Brain (organoid and tissue), 16 donors: ENCODE measurements at places on chromosomes 6 and 20.

- peak; percentile 33 for DNase-seq
Measured at GRCh38 chr6:20211941-20212391, 303 bp downstream of the MBOAT1 start.

- DNase-seq: no peak
Measured at GRCh38 chr6:157570104-157570503, 189.1 kb downstream of the ZDHHC14 start.

DNA sequence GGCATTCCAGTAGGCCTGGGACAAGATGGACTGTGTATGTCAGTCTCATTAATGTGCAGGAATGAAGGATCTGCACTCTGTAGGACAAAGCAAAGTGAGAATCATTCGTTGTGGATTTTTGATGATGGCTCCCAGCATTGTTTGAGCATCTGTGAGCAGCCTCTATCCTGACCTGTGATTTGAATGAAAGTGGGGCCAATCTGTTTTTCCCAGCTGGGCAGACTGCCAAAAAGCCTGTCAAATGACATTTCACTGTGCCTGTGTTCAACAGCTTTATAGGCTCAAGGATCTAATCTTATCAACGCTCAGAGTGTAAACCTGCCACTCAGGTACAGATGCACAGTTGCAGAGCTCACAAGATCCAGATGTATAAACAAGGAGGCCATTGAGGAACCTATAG is 86.7 kb upstream of the SYNDIG1 start:
- DNase-seq: peak; percentile 89

DNA sequence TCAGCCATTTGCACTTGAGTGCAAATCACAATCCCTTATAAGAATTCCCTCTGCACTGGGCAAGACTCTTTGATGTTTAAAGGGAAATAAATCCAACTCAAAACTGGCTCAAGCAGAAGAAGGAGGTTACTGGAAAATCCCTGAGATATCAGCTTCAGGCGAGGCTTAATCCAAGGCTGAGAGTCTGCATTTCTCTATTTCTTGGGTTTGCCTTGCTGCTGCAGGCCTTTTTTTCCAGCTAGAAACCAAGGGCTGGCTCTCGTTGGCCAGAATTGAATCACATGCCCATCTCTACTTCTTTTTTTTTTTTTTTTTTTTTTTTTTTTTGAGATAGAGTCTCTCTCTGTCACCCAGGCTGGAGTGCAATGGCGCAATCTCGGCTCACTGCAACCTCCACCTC is 11.7 kb downstream of the HCK start:
- no peak for DNase-seq

- peak; percentile 65 for DNase-seq
Measured at GRCh38 chr6:20377623-20378265, 23.9 kb upstream of the E2F3 start.
